ENCODE measurements at places on chromosomes 5 and 9.

GRCh38 chr9:138072161-138072842 is 194.7 kb downstream of the CACNA1B start:
- no peak for DNase-seq

GRCh38 chr9:95463148-95464060 is 53.4 kb downstream of the PTCH1 start:
- no peak for DNase-seq

GRCh38 chr5:448061-448765 is 5.2 kb downstream of the EXOC3 start:
- DNase-seq: no peak

- peak; percentile 14 for DNase-seq
Observed at GRCh38 chr5:131379723-131380122, 115.9 kb downstream of the CDC42SE2 start.

- no peak for DNase-seq
Observed at GRCh38 chr9:114775121-114775520, 30.7 kb downstream of the TNFSF15 start.

GRCh38 chr9:113454914-113455761 is 8.4 kb upstream of the RGS3 start:
- no peak for DNase-seq

GRCh38 chr5:95350631-95351030 is 40.5 kb upstream of the FAM81B start:
- no peak for DNase-seq

GRCh38 chr5:92455011-92455410 is 1071.9 kb upstream of the ARRDC3 start:
- no peak for DNase-seq

Data from H54 (cell line).